ENCODE measurements at places on chromosomes 7 and 10.

DNA sequence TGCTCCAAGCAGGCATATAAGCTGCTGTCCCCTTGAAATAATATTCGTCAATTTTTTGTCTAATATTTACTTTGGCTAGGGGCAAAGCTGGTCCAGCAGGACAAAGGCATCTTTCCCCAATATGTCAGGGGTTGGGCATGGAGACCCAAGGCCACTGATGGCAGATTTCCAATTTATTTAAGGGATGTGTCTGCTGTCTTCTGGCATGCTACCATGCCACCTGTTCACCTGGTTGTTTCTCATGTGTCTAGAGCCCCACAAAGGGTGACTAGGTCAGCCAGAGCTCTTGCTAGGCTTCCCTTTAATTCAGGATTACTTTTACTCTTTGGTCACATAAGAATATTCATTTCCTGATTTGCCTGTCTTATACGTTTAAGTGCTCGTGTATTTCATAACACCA is 22.1 kb upstream of the SYPL1 start:
- DNase-seq: no peak

DNA sequence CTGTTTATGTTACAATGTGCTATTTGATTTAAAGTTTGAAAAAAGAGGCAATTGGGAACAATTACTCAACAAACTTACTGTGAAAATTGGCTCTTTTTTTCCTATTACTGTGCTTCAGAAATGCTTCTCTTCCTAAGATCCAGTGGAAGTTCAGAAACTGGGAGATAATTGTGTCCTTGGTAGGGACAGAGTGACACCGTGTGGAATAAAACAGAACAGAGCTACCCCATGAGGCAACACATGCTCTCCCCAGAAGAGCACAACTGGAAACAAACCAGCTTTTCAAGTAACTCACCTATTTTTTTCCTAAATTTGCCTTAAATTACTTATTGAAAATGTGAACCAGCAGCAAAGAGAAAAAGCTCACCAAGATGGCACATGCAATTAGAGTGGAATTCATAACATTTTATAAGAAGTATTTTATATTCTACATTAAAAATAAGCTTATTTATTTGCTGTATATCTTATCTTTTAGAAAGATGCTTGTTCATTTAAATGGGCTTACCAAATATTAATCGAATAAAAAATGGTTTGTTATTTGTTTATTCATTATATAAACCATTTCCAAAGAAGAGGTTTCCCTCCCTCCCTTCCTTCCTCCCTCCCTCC is 346.1 kb upstream of the ANKRD30A start:
- DNase-seq: no peak

GRCh38 chr10:124164264-124164663 is 70.9 kb upstream of the CHST15 start:
- DNase-seq: no peak

GRCh38 chr7:42263971-42264370 is 27.0 kb upstream of the GLI3 start:
- DNase-seq: no peak

DNA sequence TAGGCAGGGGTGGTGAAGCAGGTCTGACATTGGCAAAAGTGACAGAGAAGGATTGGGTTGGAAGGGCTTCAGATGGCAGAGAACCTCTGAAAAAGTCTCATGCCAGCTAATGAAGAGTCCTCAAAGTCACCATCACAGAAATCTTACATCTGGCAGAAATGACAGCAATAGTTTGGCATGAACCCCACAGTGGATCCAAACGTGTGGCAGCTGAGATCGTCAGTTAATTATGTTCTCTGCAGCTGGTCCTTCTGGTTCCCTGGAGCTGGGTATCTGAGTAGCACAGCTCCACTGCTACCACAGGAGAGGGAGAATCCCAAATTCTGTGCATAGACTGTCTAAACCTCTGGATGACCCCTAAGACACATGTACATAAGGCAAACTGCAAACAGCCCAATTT is 73.4 kb downstream of the ALOX5 start:
- no peak for DNase-seq

GRCh38 chr10:110067960-110068770 is 60.4 kb downstream of the ADD3 start:
- DNase-seq: no peak

DNA sequence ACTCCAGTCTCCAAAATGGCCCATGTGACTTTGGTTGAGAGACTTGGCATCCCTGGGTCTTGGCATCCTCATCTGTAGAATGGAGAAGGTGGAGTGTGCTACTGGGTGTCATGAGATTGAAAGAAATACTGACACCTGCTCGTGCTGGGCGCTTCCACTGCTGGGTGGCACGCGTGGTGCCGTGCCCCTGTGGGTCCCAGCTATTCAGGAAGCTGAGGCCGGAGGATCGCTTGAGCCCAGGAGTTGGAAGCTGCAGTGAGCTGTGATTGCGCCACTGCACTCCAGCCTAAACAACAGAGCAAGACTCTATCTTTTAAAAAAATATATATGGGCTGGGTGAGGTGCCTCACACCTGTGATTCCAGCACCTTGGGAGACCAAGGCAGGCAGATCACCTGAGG is 53.1 kb downstream of the NPTX2 start:
- no peak for DNase-seq

GRCh38 chr10:133281084-133281483 is 4.4 kb upstream of the ADAM8 start:
- DNase-seq: no peak

DNA sequence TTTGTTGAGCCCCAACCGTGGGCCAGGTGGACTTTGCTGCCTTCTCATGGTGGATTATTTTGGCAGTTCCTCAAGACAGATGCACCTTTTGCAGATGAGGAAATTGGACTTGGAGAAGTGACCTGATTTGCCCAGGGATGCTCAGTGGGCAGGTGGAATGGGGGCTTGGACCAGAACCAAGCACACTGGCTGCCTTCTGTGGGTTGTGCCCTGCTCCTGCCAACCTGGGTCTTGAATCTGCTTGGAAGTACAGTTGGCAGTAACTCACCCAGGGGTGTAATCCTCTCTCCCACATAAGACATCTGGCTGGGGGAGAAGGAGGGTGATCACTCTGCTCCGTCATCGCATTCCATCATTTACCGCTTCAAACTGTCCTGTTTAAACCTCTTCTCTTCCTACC is 110.5 kb upstream of the GPR26 start:
- no peak for DNase-seq

- no peak for DNase-seq
These were observed 25.1 kb downstream of the DOCK1 start for GRCh38 chr10:126930131-126930882.

DNA sequence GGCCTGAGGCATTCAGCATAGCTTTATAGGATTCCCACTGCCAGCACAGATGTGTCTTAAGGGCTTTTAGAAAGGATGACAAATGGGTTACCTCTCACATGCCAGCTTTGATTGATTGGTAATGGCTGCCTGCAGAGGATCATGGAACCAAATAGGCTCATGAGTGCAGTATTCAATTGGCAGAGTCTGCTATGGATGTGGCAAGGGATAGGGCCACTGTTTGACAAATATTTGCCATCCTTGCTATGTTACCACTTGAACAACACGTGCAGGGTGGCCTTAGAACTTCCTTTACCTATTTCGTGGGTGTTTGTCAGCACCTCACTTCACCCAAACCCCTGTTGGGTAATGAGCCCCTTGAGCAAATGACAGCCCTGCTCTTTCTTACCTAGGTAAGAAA is 139.2 kb downstream of the C10orf105 start:
- DNase-seq: no peak

All from dorsolateral prefrontal cortex (tissue), 122 donors.